ENCODE measurements at places on chromosomes 1 and 21. TPM values are rescaled to one million over a fixed set of nuclear protein-coding genes. Genes with fewer than 3 reads are reported as not detected.

DNA sequence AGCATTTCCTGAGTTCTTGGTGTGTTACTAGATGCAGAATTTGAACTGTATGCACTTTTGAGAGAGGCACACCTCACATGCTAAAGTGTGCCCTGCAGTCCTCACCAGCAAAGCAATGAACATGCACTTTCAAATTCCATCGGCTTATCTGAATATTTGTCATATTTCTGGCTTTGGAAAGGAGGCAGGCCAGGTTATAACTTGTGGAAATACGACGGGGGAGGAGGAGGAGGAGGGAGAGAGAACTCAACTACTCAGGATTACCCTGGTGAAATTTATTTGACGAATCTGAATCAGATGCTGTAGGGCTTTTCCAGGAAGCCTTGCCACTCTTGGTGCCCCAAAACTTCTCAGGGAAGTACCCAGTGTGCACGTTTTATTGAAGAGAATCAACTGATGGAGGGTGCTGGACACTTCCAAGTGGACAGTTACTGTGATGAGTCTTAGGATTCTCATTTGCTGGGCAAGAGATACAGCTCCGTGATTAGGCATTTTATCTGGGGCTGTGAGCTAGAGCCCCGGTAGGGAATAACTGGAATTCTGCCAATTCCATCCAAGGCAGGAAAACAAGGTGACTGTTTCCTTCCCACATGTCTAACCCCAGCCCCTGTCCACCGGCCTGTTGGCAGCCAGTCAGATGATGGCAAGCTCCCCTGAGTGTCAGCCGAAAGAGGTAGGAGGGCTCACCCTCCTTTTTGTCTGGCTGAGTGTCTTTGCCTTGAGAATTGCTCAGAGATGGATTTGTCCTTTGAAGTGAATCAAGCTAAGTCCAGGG lies 3.8 kb downstream of the PDPN start:
- no peak overlapping the region for H3K27ac ChIP-seq
- H3K27me3 ChIP-seq = peaks cover 19% of the 10 kb centered on the region
- H3K36me3 ChIP-seq = no peaks in the 10 kb centered on the region
- no peak overlapping the region for H3K4me3 ChIP-seq
- H3K4me1 ChIP-seq = no peaks in the 10 kb centered on the region

Gene BSDC1
- 71.2 TPM for total RNA-seq

Gene APOBEC4
- not detected for total RNA-seq

GRCh38 chr1:220796530-220796929 lies 9.8 kb downstream of the MTARC1 start:
- no peaks in the 10 kb centered on the region for H3K4me1 ChIP-seq
- DNase-seq = peak; percentile 66
- no peaks in the 10 kb centered on the region for H3K36me3 ChIP-seq
- H3K27ac ChIP-seq = no peak overlapping the region
- no peak overlapping the region for H3K4me3 ChIP-seq

Gene HTR6
- total RNA-seq = 0.16 TPM

Gene UBL4B
- not detected for total RNA-seq

Measured in osteocyte (in vitro differentiated cells).